ENCODE measurements at places on chromosomes 1 and 21.

GRCh38 chr1:156571919-156572662 lies at the start of gene IQGAP3:
Gene IQGAP3, minus strand, starts transcription at chr1:156572565. Its CDS starts 36 bp downstream, at chr1:156572529.
- peak; percentile 66 for DNase-seq

- no peak for DNase-seq
These were observed 88.2 kb downstream of the PSMG1 start for GRCh38 chr21:39094847-39095579.

- DNase-seq = no peak
These were observed 10.3 kb upstream of the COL8A2 start for GRCh38 chr1:36135330-36135667.

DNA sequence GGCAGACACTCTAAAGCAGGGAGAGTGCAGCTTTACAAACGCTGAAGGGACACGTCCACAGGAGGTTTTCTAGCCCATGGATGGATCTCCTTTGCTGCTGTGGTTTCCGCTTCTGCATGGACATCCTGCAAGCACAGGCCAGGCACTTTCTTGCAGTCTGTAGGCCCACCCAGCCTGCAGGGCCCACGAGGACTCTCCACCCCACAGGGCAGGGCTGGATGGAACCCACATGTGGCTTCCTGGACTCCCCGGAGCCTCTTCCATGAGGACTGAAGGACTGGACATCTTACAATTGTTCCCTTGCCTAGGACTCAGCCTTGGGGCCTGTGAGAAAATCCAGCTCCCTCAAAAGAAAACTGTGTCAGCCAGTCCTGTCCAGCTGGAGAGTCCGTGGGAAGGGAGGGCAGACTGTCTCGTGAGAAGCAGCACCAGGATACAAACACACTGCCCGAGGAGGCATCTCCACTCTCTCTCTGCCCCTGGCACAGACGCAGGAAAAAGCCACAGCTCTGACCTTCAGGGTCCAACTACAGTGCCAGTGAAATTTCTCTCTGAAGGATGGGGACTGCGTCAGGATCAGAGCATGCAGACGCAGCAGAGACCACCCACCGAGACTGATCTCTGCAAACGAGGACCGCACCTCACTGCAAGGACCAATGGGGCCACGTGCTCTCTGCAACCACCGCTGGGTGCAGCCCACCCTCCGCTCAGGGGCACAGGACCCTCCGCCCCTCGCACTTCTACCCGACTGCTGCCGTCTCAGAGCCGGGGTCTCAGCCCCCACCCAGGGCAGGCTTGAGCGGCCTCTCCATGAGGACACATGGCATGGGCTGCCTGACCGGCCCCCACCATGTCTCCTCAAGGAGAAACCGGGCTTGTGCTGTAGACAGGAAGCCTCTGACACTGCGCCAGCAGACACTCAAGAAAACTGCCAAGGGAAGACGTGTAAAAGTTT lies 130.1 kb downstream of the NPHP4 start:
- no peak for DNase-seq

- no peak for DNase-seq
These were observed 40.7 kb downstream of the VTCN1 start for GRCh38 chr1:117169871-117170596.

DNA sequence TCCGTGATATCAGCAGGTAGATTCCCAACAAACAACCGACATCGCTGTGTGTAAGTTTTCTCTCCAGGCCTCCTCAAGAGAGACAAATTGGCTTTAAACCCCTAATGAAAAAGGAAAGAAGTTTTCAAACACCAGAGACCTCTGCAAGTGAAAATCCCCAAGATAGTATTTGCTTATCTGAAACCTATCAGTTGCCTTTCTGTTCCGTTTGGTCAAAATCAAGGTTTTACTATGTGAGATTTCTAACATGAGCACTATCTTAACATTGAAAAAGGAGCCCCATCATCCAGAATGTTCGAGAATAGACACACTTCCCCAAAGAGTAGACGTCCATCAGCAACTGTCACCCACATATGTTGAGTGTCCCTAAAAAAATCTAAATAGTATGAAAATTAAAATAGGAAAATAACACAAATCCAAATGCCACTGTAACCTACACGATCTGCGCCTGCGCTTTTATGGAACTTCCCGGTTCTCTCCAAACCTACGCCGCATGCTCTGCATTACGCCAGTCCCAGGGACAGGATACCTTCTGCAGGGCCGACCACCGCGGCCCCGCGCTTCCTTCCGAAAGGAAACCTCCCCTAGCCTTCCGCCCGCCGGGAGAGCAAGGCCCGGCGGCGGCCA lies 1.4 kb downstream of the SFPQ start:
- no peak for DNase-seq

DNA sequence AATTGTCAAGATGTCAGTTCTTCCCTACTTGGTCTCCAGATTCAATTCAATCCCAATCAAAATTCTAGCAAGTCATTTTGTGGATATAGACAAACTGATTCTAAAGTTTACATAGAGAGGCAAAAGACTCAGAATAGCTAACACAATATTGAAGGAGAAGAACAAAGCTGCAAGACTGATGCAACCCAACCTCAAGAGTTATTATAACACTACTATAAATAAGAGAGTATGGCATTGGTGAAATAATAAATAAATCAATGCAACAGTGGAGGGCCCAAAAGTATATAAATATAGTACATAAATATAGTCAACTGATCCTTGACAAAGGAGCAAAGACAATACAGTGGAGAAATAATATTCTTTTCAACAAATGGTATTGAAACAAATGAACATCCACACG lies 49.7 kb downstream of the PRPF38A start:
- DNase-seq = no peak

DNA sequence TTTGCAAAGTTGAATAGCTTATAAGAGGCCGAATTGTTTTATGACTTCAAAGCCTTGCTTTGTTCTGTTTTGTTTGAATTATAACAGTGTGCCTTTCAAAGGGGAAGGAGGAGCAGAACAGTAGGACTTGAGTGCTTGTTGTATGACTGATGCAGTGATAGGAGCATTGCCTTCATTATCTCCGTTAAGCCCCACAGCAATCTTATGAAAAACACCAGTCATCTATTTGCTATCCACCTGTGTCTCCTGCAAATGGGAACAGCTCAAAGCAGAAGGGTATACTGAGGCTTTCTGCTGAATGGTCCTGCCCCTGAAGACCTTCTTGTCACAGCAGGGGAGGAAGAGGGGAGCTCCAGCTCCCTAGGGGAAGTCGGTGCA lies 127.5 kb downstream of the RNF220 start:
- DNase-seq = no peak

DNA sequence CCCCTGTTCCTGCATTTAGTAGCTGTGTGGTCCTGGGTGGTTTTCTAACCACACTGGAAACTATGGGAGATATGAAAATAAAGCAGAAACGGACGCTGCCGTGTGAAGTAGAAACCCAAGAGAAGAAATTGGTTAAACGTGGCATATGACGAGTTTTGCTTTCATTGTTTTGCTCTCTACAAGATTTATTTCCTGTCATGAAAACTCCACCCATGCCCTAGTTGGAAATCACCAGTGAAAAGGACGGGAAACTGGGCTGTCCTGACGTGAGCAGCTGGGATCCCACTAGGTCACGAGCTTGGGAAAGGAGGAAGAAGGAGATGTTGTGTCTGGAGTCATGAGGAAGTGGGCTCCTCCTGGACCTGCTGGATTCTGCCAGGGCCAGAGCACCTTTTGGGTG lies 120.8 kb upstream of the GADD45A start:
- no peak for DNase-seq

GRCh38 chr1:185360714-185361113 lies 43.7 kb upstream of the IVNS1ABP start:
- DNase-seq = no peak

DNA sequence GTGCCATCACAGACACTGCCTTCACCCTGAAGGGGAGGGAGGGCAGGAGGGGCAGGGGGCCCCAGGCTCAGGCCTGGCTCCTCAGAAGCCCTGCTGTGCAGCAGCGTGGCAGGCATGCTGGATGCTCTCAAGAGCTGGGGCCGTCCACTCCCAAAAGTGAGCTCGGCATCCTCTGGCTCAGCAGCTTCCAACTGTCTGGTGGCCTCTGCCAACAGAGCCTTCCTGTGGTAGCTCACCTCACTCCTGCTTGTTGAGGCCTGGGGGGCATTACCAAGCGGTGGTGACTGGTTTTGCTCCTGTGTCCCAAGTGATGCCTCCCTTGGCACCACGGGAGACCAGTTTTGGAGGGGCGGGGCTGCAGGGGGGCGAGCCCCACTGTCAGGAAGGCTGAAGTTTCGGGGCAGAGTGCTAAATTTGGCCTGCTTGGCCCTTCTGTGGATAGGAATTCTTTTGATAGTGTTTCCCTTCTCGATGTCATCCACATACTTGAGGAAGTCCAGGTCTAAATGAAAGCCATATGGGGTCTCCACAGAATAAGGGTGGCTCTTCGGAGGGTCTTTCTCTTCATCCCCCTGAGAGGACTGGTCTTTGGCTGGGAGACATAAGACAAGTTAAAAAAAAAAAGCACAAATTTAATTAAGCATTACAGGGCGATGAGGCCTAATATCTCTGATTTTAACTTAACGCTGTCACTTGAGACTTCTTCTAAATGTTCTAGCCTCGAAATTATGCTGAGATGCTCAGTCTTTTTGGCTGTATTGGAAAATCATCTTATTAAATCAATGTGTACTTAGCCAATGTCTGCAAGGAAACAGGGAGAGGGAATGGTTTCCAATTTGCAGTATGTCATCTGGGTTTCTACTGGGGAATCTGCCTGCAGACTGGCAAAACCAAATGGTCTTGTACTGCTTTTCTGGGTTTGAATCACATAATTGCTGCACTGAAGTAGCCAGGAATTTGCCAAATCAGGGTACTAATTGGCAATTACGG lies 44.4 kb downstream of the KANK4 start:
- DNase-seq = no peak

- no peak for DNase-seq
These were observed 6.3 kb upstream of the KYAT3 start for GRCh38 chr1:88998716-88999115.

GRCh38 chr1:162674034-162674608 lies 41.9 kb downstream of the DDR2 start:
- no peak for DNase-seq

DNA sequence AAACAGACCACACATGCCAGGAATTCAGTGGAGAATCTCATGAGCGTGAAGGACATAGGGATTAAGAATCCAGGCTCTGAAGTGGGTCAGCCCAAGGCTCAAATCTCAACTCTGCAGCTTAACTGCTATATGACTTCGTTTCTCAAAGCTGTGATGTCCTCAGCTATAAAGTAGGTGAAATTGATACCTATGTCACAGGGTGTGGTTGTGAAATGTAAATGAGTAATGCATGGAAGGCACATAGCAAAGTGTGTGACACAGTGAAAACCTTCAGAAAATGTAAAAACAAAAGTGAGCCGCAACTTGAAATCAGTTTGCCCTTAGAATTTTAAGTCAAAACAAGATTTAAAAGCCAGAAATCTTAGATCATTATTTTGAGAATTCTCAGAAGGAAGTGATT lies 145.7 kb upstream of the PRMT6 start:
- no peak for DNase-seq

DNA sequence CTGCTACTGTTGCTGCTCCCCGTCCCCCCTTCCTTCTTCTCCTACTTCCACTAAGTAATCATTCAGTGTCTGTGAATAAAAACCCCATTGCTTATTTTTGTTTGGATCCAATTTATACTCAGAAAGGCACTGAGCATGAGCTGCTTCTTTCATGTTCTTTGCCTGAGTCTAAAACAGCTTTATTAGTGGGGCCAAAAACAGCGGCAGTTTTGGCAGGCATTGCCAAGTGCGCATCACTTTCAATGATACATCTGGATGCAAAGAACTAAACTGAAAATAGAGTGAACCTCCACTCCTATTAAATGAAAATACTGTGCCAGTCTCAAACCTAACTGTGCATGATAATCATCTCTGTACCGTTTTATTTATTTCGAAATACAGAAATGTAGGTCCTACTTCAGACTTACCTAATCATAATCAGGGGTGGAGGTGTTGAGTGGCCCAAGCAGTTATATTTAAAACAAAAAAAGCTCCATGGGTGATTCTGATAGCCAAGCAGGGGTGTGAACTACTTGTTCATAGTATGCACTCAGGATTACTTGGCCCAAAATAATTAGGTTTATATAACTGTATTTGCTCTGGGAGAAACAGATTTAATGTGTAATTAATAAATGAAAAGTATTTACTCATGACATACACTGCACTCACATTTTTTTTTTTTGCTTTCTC lies 48.4 kb downstream of the NEK7 start:
- DNase-seq = no peak

- no peak for DNase-seq
These were observed 228.7 kb upstream of the CAMK1G start for GRCh38 chr1:209354840-209355165.

- no peak for DNase-seq
These were observed 203.2 kb downstream of the APP start for GRCh38 chr21:25967181-25967900.

DNA sequence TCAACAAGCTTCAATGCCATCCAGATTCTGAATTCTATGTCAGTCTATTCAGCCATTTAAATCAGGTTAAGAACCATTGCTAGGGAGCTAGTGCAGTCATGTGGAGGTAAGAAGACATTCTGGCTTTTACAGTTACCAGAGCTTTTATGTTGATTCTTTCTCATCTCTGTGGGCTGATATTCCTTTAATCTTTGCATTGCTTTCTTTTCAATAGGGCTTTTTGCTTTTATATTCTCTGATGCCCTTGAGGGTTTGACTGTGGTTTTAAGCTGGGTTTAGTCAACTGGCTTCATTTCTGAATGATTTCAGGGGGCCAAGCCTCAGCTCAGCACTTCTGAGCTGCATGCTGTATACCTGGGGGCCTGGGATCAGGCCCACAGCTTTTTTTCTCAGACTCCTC lies 51.0 kb upstream of the GORAB start:
- DNase-seq = no peak

GRCh38 chr1:16152481-16153087 lies 3.3 kb downstream of the EPHA2 start:
- DNase-seq = no peak

GRCh38 chr1:113943028-113943811 lies 14.1 kb downstream of the HIPK1 start:
- DNase-seq = no peak

DNA sequence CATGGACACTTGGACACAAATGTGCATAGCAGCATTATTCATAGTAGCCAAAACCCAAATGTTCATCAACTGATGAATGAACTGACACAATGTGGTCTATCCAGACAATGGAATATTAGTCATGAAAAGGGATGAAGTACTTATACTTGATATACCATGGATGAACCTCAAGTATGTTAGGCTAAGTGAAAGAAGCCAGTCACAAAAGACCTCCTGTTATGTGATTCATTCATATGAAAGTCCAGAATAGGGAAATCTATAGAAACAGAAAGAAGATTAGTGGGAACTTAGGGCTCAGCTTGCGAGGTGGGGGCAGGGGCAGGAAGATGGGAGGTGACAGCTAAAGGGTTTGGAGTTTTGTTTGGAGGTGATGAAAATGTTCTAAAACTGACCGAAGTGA lies 7.4 kb downstream of the KCNE1 start:
- no peak for DNase-seq
